Right ventricle myocardium inferior (tissue), 1 donor: ENCODE measurements at places on chromosomes 3 and 15. TPM values are rescaled to one million over a fixed set of nuclear protein-coding genes. Genes with fewer than 3 reads are reported as not detected.

ECE2 gene
- not detected for total RNA-seq

SCN11A gene
- total RNA-seq, result 0.08 TPM

ZPLD1 gene
- total RNA-seq, result not detected

CFAP100 gene
- not detected for total RNA-seq

PGBD4 gene
- 1.8 TPM for total RNA-seq

RTP3 gene
- total RNA-seq, result not detected

KIF9 gene
- 7.6 TPM for total RNA-seq

TEX264 gene
- 37.1 TPM for total RNA-seq

GRK7 gene
- total RNA-seq, result not detected

ALDH1A3 gene
- 3.7 TPM for total RNA-seq

ZBBX gene
- not detected for total RNA-seq

LXN gene
- 3.9 TPM for total RNA-seq

CILP gene
- 15.7 TPM for total RNA-seq

HDGFL3 gene
- 32.8 TPM for total RNA-seq

TEX9 gene
- total RNA-seq, result 0.46 TPM

AMT gene
- 20.5 TPM for total RNA-seq

OR5K2 gene
- not detected for total RNA-seq

SYNM gene
- 311 TPM for total RNA-seq

PYGO1 gene
- 6.7 TPM for total RNA-seq

CDHR4 gene
- total RNA-seq, result not detected

ZMYND10 gene
- not detected for total RNA-seq
